ENCODE measurements at places on chromosomes 12 and 14. TPM values are rescaled to one million over a fixed set of nuclear protein-coding genes. Genes with fewer than 3 reads are reported as not detected.
A peak's percentile ranks its signal among the peaks of the same experiment; 100 is the strongest.

MYRFL gene
- total RNA-seq, result not detected

PFDN5 gene
- total RNA-seq, result 354 TPM

KCNK13 gene
- total RNA-seq, result not detected

DNA sequence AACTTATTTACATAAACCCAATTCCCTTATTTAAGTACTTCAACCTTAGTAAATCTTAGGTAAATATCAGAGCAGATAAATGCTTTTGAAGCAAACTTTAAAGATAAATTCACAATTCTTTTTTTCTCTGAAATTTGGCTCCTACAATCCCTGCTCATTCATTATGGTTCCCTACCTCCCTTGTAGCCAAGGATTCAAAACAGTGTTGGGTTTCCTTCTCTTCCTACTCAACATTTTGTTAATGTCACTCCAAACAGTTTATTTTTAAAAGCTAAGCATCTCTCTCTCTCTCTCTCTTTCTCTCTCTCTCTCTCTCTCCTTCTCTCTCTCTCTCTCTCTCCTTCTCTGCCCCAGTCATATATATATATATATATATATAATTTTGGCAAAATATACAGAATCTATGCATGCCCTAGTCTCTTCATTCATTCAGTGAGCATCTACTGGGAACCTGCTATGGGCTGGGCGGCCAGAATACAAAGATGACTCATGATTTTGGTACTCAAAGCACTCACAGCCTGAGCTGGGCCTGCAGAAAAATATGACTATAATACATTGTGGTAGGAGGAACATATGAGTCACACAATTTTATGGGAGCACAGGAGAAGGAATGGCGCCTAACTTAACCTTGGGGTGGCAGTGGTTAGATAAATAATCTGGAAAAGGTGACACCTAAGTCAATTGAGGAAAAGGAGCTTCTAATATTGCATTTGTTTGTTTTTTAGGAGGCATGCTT lies 123.7 kb upstream of the DHRS4 start:
- no peak overlapping the region for H3K27ac ChIP-seq
- H3K27me3 ChIP-seq, result peaks cover 6% of the 10 kb centered on the region
- no peaks in the 10 kb centered on the region for H3K4me1 ChIP-seq
- H3K4me3 ChIP-seq, result no peak overlapping the region
- H3K36me3 ChIP-seq, result no peaks in the 10 kb centered on the region
- DNase-seq, result no peak

DNA sequence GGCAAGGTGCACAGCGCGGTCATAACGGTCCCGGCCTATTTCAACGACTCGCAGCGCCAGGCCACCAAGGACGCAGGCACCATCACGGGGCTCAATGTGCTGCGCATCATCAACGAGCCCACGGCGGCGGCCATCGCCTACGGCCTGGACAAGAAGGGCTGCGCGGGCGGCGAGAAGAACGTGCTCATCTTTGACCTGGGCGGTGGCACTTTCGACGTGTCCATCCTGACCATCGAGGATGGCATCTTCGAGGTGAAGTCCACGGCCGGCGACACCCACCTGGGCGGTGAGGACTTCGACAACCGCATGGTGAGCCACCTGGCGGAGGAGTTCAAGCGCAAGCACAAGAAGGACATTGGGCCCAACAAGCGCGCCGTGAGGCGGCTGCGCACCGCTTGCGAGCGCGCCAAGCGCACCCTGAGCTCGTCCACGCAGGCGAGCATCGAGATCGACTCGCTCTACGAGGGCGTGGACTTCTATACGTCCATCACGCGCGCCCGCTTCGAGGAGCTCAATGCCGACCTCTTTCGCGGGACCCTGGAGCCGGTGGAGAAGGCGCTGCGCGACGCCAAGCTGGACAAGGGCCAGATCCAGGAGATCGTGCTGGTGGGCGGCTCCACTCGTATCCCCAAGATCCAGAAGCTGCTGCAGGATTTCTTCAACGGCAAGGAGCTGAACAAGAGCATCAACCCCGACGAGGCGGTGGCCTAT lies 875 bp downstream of the HSPA2 start:
- peak; percentile 17 for DNase-seq
- H3K27me3 ChIP-seq, result peaks cover 24% of the 10 kb centered on the region
- H3K4me1 ChIP-seq, result peaks cover 35% of the 10 kb centered on the region

GRCh38 chr12:111585690-111586089 lies 13.4 kb downstream of the ATXN2 start:
- H3K27ac ChIP-seq, result no peak overlapping the region
- H3K4me1 ChIP-seq, result peaks cover 12% of the 10 kb centered on the region
- peaks cover 3% of the 10 kb centered on the region for H3K36me3 ChIP-seq
- no peak for DNase-seq

Data from activated CD4-positive, alpha-beta memory T cell treated with anti-CD3 and anti-CD28 coated beads for 36 hours (primary cell).